ENCODE measurements at places on chromosomes 1 and 21.
A peak's percentile ranks its signal among the peaks of the same experiment; 100 is the strongest.

DNA sequence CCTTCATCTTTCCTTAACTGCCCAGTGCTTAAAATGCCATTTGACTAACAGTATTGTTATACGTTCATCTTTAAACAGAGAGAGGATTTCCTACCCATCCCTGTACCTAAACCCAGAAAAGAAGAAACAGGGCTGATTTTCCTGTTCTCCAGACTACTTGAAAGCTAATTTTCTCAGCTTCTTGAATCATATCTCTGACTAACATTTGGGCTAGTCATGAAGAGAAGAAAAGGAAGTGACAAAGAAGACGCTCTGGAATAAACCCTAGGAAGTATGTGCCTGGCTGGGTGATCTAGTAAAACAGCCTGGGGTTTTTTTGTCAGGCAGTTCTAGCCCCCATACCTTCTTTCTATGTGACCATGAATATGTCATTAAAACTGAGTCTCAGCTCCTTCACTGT is 44.8 kb upstream of the SGIP1 start:
- DNase-seq, result no peak

- DNase-seq, result peak; percentile 31
Measured at GRCh38 chr1:92030656-92031107, 897 bp downstream of the EPHX4 start.

- DNase-seq, result peak; percentile 59
Measured at GRCh38 chr1:27366411-27367159, at the start of gene MAP3K6. Gene MAP3K6, minus strand, starts transcription at chr1:27366961. Its CDS starts 364 bp downstream, at chr1:27366597.

GRCh38 chr21:43972850-43973633 is 39.1 kb upstream of the TRAPPC10 start:
- no peak for DNase-seq

DNA sequence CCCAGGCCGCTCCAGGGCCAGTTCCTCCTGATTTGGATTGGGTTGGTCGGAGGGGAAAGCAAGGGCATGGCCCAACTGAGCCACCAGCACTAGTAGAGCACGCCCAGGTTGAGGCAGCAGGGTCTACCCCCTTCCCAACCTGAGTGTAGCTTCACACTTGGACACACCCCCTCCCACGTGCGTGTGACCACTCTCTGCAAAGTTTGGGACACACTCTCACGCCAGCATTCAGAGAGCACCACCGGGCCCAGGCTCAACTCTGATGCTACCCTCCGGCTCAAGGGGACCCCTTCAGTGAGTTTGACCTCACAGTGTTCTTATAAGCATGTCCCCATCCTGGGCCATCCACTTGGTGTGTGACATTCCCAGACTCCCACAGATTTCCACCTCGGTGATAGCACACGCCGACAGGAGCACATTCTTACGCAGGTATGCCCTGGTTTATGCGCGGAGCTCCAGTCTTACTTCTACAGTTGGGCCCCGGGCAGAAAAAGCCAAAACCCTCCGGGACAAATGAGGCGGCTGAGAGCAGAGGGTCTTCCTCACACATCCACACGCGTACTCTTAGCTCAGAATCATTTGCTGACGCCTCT is 3.0 kb upstream of the DMRTA2 start:
- no peak for DNase-seq

DNA sequence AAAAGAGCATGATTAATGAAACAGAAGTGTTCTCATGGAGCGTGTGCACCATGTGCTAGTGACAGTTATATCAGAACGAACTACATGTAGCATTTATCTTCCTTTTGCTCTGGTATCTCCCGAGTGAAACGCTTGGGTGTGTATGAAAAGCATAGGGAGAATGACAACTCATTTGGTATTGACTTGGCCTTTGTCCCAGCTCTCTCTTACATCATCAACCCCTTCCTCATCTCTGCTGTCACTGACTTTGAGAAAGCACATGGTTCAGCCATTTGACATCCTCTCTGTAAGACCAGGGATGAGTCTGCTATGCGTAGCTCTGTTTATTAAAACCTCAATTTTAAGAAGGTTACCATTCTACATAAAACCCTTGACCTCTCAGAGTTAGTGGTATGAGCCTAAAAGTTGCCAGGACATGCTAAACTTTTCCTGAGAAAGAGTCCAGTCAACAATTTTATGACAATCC is 201.0 kb downstream of the NRIP1 start:
- no peak for DNase-seq

GRCh38 chr1:241532864-241533263 is 686 bp downstream of the KMO start:
- DNase-seq, result peak; percentile 8

GRCh38 chr1:184931566-184931965 is 42.7 kb downstream of the NIBAN1 start:
- no peak for DNase-seq

- DNase-seq, result no peak
Measured at GRCh38 chr1:173573596-173573995, 29.3 kb downstream of the SLC9C2 start.

- no peak for DNase-seq
Measured at GRCh38 chr21:41975391-41976272, 21.8 kb upstream of the C2CD2 start.

DNA sequence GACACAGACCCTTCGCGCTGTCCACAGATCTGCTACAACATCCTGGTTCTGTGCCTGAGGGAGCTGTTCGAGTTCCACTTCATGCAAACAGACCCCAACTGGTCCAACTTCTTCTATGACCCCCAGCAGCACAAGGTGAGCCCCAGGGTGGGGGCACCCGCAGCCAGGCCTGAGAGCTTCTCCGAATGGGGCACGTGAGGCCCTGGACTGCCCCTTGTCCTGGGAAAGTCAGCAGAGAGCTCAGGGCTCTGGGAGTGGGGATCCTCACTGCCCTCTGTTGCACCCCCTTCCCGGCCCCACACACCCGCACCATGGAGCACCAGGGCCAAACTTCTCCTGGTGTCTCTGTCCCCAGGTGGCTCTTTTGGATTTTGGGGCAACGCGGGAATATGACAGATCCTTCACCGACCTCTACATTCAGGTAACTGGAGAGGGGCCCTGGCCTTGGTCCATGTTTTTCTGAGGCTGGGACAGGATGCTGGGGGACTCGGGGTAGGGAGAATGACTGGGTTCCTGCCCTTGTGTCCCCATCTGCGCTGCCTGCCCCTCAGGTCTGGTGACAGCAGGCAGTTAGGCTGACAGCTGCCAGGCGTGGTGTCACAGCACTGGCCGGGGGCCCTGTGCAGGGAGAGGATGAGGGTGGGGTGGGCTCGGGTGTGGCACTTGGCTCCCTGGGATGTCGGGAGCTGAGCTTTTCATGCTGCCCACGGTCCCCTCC is 44.6 kb downstream of the COQ8A start:
- no peak for DNase-seq

GRCh38 chr1:24503059-24503751 is 569 bp downstream of the RCAN3 start:
- DNase-seq, result no peak

GRCh38 chr1:205480349-205480985 is 24.0 kb upstream of the CDK18 start:
- peak; percentile 88 for DNase-seq

DNA sequence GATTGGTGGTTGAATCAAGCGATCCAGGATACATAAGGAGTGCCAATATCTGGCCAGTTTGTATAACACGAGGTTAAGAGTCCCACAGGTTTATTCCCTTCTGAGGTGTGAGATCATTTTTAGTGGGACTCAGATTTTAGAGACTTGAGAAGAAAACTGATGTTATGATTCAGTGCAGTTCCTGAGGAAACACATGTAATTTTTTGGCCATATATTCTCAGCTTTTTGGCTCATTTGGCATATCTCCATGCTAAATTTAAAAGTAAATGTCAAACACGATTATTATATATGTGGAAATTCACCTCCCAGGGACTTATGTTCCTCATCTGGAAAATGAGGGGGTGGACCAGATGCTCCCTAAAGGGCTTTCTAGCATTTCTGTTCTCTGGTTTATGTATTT is 39.2 kb upstream of the SERBP1 start:
- DNase-seq, result no peak

DNA sequence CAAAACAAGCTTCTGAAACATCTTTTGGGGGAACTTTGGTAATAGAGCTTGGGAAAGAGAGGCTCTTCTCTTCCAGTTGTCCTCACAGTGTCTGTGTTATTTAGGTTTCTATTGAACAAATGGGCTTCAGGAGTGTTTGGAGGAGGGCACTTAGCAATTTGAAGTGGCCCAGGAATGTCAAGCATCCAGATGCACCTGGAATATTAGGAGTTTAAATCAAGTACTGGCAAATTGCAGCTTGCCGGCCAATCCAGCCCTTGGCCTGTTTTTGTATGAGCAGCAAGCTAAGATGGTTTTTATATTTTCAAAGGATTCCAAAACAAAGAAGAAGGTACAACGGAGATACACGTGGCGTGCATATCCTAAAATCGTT is 94.7 kb downstream of the CCDC185 start:
- DNase-seq, result no peak

DNA sequence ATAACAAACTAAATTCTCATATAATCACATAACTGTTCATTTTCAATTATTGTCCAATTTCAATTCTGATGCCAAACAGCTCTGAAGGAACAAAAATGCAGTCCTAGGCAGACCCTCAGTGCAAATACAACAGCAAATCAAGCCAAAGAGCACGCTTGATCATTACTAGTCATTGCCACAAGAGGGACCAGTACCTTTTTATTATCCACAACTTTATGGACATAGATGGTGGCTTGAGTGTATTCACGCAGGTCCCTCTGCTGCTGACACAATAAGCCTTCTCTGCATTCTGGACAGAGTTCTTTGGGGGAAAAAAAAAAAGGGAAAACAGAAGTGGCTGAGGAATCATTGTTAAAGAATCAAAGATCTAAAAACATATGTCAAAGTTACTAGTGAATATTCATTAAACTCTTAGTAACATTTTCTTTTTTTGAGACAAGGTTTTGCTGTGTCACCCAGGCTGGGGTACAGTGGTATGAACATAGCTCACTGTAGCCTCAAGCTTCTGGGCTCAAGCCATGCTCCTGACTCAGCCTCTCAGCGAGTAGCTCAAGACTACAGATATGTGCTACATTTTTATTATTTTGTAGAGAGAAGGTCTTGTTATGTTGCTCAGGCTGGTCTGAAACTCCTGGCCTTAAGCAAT is 34.3 kb upstream of the RAP1GAP start:
- no peak for DNase-seq

- DNase-seq, result no peak
Measured at GRCh38 chr1:6509220-6509918, 17.9 kb upstream of the PLEKHG5 start.

DNA sequence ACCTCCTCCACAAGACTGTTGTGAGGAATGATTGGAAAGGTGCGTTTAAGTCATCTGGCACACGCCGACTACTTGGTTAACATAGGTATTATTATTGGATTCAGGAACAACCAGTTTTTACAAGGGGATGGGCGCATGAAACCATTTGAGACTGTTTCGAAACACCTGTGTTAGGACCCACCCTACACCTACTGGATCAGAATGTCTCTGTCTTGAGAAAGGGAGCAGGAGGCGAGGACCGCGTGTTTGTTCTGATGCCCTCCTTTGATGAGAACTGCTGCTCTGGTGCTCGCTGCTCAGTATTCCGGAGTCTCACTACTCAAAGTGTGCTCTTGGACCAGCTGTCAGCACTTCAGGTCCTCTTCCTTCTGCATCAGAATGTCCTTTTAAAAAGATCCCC is 7.3 kb downstream of the H6PD start:
- DNase-seq, result no peak

GRCh38 chr1:205168291-205168690 is 43.2 kb downstream of the DSTYK start:
- no peak for DNase-seq

DNA sequence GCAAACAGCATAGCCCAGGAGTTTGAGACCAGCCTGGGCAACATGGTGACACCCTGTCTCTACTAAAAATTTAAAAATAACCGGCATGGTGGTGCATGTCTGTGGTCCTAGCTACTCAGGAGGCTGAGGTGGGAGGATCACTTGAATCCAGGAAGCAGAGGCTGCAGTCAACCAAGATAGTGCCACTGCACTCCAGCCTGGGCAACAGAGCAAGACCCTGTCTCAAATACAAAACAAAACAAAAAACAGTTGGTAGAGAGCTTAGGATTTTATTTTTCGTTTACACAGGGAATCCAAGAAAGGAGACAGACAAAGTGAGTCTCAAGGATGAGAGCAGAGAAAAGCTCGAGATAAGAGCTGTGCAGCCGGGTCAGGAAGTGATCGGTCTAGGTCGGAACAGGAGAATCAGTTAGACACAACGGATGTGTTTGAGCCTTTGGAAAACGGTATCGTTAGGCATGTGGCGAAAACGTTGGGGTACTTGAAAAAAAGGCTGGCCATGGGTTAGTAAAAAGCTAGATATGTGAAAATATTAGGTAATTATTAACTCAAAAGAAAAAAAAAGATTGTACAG is 1.7 kb upstream of the MIB2 start:
- no peak for DNase-seq

- DNase-seq, result no peak
Measured at GRCh38 chr1:21657456-21658190, 11.5 kb downstream of the RAP1GAP start.

GRCh38 chr1:157352817-157353408 is 199.4 kb downstream of the FCRL5 start:
- no peak for DNase-seq

- no peak for DNase-seq
Measured at GRCh38 chr21:26194811-26195251, 24.3 kb upstream of the APP start.

DNA sequence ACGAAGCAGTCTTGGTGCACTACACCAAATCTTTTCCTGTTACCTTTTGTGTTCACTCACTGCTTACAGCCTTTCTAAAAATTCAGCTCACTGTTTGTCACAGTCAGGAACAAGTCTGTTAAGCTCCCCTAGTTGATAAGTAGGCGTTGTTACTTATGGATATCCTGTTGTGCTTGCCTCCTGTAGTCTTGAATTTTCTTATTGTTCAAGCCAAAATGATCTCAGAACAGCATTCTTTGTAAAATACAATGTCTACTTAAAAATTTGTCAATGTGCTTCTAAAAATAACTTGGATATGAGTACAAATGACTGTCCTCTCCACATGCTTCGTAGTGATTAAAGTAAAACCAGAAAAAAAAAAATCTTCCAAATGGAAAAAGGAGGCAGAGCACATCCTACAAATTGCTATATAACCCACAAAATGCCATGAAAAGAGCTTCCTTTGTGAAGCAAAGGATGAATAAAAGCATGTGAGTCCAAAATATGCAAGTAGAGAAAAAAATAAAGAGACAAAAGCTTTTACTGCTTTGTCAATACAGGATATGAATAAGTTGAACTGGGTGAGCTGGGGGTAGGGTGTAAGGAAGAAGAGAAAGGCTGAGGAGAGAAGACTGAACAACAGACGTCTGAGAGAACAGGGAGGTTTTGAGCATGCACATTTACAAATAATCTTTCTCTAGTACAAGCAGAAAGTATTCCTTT is 228.9 kb upstream of the ADGRL4 start:
- no peak for DNase-seq

- no peak for DNase-seq
Measured at GRCh38 chr1:167826127-167826526, 87.8 kb downstream of the ADCY10 start.

DNA sequence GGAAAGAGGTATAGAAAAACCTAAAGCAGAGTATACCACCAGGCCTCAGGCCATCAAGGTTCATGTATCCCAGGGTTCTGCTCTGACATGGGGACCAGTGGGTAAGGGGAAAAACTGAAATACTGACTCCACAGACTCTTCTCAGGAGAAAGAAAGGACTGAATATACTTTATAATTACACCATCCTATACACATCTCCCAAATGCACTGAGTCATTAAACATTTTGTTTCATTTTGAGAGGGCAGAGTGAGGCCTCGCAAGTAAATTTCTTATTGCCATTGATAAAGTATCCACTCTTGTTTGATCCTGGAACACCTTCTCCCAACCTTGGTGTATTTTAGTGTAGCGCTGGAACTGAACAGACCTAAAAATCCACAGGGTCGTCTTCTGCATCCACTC is 247.9 kb downstream of the SLC45A1 start:
- DNase-seq, result no peak

Data from activated CD8-positive, alpha-beta T cell treated with anti-CD3 and anti-CD28 coated beads for 36 hours (primary cell).